PC-3 (cell line): ENCODE measurements at places on chromosomes 16 and 17. TPM values are rescaled to one million over a fixed set of nuclear protein-coding genes. Genes with fewer than 3 reads are reported as not detected.

- peak; percentile 100 for DNase-seq
Observed at GRCh38 chr17:59829217-59830006, 63.3 kb downstream of the TUBD1 start.

DNA sequence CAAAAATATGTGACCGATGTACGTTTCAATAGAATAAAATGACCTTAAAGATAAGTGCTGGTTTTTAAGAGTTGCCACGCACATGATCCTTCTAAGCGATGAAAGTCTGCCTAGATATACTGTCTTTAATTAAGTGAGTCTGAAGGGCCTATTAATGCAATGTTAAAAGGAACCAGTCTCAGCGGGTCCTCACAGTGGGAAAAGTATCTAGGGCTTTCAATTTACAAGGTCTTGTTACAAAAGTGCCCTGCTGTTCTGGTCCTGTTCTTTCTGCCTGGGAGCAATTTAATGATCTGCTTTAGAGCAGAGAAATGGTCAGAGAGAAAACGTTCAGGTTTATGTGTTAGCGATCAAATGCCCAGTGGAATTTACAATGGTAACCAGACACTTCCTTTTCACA is 864.0 kb downstream of the KCNJ2 start:
- DNase-seq: no peak

GRCh38 chr16:26111900-26112299 is 420.1 kb downstream of the HS3ST4 start:
- DNase-seq: no peak

GRCh38 chr16:8964462-8964861 is 756 bp upstream of the USP7 start:
- DNase-seq: no peak

DNA sequence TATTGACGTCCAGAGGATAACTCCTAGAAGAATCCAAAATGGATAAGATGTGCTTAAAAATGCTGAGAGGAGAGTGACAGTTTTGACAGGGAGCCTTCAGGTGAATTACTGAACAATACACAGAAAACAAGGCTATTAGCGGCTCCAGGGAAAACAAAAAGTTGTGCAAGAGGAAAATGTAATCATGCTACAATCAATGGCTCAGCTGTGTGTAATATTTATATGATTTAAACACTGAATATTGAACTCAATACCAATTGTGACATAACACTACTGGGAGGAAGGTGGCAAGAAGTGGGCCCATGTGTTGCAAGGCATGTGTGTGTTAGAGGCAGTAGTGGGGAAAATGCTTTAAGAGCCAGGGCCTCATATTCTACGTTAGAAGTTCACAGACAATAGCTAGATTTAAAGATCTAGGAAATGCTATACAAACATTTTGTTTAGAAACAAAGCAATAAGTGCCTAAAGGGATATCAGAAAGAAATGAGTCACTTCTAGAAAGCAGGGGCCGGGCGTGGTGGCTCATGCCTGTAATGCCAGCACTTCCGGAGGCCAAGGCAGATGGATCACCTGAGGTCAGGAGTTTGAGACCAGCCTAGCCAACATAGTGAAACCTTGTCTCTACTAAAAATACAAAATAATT is 253.2 kb upstream of the IRX5 start:
- DNase-seq: no peak

DNA sequence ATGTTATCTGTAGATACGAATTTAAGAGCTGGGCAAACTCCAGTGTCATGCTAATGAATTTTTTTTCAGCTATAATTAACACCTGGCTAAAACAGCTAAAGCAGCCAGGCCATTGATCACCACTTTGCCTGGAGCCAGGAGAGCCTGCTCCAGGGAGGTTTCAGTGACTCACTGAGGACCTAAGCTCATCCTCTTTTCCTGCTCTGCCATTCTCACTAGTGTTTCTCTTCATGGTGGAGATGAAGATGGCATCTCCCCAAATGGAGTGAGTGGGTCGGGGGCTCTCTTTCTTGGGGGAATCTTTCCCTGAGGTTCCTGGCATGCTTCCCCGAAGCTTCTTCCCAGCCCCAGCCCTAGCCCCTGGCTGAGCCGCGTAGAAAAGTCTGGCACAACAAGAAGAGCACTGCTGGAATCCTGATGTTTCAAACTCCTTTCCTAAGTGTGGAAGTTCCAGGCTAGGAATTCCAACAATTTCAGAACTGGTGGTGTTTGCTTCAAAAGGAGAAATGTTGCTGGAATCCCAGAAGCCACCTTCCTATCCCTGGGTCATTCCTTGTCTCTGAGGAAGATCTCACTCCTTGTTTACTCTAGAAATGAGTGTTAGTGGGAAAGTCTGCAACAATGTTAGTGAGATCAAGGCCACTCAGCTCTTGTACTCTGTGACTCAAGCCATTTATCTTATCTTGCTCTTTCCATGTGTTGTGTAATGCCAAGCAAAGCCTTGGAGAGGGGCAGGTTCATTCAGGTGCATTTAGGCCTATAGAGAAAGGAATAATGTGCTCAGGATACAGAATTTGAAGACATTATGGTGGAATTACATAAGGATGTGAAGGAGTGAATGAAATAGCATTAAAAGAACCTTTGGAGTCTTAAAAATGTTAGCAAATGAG is 26.0 kb upstream of the B4GALNT2 start:
- peak; percentile 61 for DNase-seq

Gene OR1F1
- total RNA-seq: not detected in 2 replicates

Gene KRTAP2-1
- not detected in 2 replicates for total RNA-seq

Gene ALOX12
- not detected in 2 replicates for total RNA-seq

- DNase-seq: peak; percentile 18
Observed at GRCh38 chr17:49497148-49498028, 2.3 kb downstream of the NGFR start.
